Uterus (tissue), 4 donors: ENCODE measurements at places on chromosomes 12 and 14. TPM values are rescaled to one million over a fixed set of nuclear protein-coding genes. Genes with fewer than 3 reads are reported as not detected.

- DNase-seq, result no peak
- no peaks in the 10 kb centered on the region for H3K27me3 ChIP-seq
- H3K4me3 ChIP-seq, result no peak overlapping the region
- no peak overlapping the region for H3K27ac ChIP-seq
- no peaks in the 10 kb centered on the region for H3K4me1 ChIP-seq
Measured at GRCh38 chr14:73368616-73369015, 89.7 kb downstream of the NUMB start.

- H3K27me3 ChIP-seq, result no peaks in the 10 kb centered on the region
- no peaks in the 10 kb centered on the region for H3K36me3 ChIP-seq
- H3K27ac ChIP-seq, result no peak overlapping the region
- no peak overlapping the region for H3K4me3 ChIP-seq
- H3K4me1 ChIP-seq, result no peaks in the 10 kb centered on the region
Measured at GRCh38 chr14:33934938-33935337, 15.9 kb downstream of the EGLN3 start.

GRCh38 chr12:12326262-12326661, 23.8 kb downstream of the MANSC1 start:
- no peaks in the 10 kb centered on the region for H3K4me1 ChIP-seq
- H3K36me3 ChIP-seq, result no peaks in the 10 kb centered on the region
- H3K27me3 ChIP-seq, result no peaks in the 10 kb centered on the region
- H3K4me3 ChIP-seq, result no peak overlapping the region
- H3K27ac ChIP-seq, result no peak overlapping the region

DNA sequence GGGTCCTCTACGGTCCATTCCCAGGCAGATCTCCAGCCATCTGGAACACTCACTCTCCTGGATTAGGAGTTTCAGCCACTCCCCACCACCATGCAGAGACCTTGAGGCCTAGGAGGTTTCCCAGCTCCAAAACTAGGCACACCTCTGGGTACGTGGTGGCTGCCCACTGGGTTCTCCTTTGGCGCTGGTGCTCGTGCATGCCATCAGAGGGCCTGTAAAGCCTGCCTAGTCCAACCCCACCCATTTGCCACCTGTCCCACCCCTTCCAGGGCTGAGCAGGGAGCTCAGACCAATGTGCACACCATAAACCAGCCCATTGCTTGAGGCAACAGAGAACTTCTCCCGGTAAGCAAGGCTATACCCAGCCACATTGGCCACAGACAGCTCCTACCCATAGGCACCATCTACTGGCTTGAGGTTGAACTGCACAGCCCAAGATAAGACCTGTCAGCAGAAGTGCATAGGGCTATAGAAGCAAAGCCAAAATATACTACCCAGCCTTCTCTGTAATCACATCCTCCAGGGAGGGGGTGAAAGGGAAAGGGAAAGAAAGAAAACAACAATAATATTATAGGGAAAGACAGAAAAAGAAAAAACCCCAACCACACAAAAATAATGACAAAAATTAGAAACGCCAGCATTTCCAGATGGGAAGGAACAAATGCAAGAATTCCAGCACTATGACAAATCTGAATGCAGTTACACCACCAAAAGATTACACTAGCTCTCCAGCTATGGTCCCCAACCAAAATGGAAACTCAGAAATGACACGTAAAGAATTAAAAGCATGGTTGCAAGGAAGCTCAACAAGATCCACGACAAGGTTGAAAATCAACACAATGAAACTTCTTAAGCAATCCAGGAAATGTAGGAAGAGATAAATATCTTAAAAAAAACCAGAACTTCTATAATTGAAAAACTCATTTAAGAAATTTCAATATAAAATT, 111.9 kb upstream of the CCDC175 start:
- H3K4me1 ChIP-seq, result no peaks in the 10 kb centered on the region
- DNase-seq, result no peak
- H3K27me3 ChIP-seq, result no peaks in the 10 kb centered on the region
- H3K4me3 ChIP-seq, result no peak overlapping the region
- no peak overlapping the region for H3K27ac ChIP-seq

GRCh38 chr12:83753205-83753604, 1066.5 kb downstream of the TMTC2 start:
- H3K36me3 ChIP-seq, result no peaks in the 10 kb centered on the region
- no peak for DNase-seq
- no peak overlapping the region for H3K27ac ChIP-seq
- no peaks in the 10 kb centered on the region for H3K27me3 ChIP-seq

Gene RNASE1
- total RNA-seq, result 206 TPM

Gene RD3L
- total RNA-seq, result not detected

Gene AQP6
- not detected for total RNA-seq

Gene SIRT4
- total RNA-seq, result 1.2 TPM

Gene DTX1
- total RNA-seq, result 2.8 TPM
